Right forelimb (tissue), 1 donor: ENCODE measurements at places on chromosomes 16 and 17.

- DNase-seq: no peak
These were observed 440.4 kb downstream of the SOX9 start for GRCh38 chr17:72561266-72561665.

- DNase-seq: no peak
These were observed 222.8 kb downstream of the CCDC182 start for GRCh38 chr17:57522042-57523005.

- no peak for DNase-seq
These were observed 303.3 kb downstream of the CEP112 start for GRCh38 chr17:65888649-65889048.

GRCh38 chr16:67000384-67001351 lies 12.3 kb downstream of the CES4A start:
- peak; percentile 75 for DNase-seq

DNA sequence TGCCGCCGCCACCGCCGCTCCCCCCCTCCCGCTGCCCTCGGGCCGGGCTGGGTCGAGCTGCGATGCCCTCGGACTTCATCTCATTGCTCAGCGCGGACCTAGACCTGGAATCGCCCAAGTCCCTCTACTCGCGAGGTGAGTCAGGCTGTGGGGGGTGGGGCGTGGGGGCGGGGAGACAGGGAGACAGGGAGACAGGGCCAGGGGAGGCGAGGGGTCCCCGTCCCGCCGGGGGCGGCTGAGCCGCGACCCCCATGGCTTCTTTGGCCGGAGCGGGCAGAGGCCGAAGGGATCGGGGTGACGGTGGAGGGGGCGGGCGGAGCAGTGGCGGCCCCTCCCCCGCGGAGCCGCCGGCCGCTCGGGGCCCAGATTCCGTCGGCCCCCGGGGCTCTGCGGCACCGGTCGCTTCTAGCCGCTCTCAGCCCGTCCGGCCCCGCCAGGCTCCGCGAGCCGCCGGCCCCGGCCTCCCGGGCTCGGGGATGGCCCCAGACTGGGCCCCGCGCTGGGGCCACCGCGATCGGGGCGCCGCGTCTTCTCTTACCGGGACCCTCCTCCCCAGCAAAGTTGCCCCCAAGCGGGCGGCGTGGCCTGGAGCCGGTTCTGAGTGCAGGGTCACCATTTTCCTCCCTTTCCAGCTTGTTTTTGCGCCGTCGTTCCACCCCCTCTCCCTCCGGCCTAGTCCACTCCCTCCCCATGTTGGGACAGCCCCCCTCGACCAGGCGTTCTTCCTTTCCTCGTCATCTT lies 644 bp downstream of the NFAT5 start:
- peak; percentile 84 for DNase-seq

DNA sequence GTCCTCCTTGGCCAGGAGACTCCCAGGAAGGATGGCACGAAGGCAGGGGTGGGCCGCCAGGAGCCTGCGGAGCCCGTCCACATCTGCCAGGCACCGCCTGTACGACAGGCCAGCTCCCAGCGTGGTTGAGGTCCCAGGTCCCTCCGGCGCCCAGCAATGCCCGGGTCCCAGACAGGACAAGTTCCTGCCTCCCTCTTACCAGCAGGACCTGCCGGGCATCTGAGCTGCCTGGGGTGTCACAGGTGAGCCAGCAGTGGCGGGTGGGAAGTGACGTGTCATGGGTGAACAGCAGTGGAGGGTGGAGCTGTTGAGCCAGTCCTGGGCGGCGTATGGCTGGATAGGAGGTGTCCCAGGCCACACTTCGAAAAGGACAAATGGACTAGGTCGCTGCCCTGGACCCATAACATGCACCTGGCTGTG lies 15.7 kb upstream of the BAHCC1 start:
- DNase-seq: no peak

GRCh38 chr16:12628536-12628935 lies 175.2 kb downstream of the CPPED1 start:
- no peak for DNase-seq

DNA sequence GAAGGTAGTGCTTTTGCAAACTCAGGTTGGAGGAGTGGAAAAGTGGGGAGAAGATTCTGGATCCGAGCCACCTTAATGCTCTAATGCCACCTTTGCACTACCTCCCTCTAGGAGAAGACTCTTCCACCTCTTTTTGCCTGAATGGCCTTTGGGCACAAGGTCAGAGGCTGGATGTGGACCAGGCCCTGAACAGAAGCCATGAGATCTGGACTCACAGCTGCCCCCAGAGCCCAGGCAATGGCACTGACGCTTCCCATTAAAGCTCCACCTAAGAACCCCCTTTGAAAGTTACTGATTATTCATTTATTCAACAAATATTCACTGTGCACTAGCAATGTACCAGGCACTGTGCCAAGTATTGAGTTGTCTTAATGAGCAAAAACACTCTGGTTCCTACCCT lies 3.2 kb downstream of the SHBG start:
- DNase-seq: no peak

DNA sequence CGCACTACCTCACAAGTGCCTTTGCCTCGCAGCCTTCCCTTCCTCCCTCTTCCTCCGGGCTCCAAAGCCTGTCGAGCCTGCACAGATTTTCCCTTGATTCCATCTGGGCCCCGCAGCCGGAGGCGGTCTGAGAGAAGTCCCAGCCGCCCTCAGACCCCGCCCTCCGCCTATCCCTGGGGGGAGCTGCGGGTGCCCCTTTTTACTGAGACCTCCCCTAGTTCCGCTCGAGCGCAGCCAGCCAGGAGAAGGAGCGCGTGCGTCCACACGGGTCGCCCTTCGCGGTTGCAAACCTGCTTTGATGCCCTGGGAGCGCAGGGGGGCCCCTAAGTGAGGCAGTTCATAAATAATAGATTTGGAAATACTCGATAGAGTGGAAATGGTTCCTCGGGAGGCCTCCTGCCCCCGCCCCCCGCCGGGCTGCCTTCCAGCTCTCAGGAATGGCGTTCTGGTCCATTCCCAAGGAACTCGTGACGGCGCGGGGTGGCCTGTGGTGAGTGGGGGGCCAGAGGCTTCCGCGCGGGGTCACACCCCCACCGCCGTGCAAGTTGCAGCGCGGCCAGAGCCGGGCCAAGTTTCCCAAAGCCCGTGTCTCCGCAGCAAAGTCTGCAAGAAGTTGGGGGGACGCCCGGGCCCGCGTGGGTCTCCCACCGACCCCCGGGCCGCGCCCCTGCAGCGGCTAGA lies 610 bp downstream of the C16orf74 start:
- DNase-seq: peak; percentile 54

GRCh38 chr17:40615841-40616476 lies 31.7 kb downstream of the SMARCE1 start:
- DNase-seq: peak; percentile 58

DNA sequence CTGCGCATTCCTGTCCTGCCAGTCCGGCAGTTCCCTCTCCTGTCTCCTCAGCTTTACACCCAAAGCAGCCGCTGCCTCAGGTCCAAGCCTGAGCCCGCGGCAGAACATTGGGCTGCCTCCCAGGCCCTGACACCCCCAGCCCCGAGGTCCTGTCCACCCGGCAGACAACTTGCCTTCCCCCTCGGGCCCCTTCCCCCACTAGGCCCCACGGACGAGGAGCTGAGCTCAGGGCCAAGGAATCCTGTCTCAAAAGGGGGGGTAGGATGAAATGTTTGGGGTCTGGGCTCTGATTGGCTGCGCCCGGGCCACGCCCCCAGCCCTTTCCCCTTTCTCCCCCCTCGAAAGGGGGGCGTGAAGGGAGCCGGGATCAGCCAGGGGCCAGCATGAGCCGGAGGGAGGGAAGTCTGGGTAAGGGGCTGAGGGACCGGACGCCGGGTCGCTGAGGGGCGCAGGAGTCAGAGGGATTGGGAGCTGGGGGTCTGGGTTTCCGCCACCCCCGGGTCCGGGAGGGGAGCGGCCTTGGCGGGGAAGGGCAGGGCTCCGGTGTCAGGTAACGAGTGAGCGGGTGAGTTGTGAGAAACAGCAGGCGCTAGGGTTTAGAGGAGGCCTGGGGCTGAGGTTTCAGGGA lies at the start of gene CTF1:
Gene CTF1 (plus strand): TSS at position 354 of the 628 bp plus-strand sequence. CDS start 30 bp downstream, at position 384.
- peak; percentile 91 for DNase-seq

DNA sequence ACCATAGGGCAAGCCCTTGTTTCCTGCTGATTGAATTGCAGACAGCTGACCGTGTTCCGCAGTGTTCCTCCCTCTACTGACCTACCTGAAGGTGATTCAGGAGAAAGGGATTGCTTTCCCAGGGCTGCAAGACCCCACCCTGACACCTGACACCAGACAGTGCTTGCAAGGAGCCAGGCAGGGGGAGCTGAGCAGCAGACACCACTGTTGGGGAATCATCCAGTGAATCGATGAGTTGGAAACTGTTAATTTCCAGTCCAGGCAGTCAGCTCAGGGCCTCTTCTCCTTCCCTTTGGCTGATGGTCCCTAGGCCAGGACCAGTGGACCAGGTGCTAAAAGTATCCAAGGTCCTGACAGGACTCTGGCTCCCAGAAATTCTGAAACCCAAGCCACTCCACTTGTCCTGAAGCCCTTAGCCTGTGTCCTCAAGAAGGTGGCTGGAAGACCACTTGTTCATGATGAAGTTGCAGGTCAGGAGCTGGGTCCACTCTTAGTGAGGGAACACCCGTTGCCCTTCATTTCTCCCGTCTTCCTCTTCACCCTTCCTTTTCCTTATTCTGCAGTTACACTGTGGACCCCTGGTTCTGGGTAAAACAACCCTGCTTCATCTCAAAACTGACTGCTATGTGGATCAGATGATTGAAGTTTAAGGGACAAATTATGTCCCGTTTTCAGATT lies 9.5 kb upstream of the UNK start:
- peak; percentile 69 for DNase-seq

DNA sequence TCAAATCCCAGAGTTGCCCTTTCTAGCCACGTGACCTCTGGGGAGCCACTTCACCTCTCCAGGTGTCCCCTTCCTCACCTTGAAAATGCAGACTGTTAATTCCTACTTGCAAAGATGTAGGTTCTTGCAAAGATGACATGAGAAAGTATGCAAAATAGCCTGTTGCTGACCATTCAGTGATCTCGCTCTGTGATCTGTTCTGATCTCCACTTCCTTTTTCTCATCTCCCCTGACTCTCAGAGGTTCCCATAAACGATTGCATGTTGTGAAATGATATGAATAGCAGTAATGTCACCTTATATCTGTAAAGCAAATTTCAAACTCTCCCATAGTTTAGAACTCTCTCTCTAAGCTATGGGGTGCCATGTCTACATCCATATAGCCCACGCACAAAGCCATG lies 182.3 kb downstream of the TMEM132E start:
- DNase-seq: no peak

DNA sequence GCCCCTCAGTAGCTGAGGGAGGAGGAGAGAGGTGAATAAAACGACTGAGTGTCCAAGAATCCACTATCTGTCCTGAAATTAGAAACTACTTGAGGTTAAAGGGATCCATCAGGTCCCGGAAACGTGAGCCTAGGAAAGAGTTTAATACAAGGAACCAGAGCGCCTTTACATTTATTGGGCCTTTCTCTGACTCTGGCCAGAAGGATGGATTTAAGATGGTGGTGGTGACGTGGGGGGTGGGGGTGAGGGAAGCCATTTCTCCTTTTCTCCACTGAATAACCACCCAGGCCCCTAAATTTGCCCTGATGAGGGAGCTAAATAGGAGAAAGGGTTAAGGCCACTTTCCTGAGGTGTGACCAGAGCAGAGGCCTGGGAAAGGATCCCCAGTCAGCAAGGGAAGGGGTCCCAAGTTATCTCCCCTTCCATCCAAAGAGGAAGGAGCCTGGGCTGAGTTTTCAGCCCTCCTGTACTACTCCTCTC lies 1.0 kb upstream of the HOXB9 start:
- DNase-seq: no peak

DNA sequence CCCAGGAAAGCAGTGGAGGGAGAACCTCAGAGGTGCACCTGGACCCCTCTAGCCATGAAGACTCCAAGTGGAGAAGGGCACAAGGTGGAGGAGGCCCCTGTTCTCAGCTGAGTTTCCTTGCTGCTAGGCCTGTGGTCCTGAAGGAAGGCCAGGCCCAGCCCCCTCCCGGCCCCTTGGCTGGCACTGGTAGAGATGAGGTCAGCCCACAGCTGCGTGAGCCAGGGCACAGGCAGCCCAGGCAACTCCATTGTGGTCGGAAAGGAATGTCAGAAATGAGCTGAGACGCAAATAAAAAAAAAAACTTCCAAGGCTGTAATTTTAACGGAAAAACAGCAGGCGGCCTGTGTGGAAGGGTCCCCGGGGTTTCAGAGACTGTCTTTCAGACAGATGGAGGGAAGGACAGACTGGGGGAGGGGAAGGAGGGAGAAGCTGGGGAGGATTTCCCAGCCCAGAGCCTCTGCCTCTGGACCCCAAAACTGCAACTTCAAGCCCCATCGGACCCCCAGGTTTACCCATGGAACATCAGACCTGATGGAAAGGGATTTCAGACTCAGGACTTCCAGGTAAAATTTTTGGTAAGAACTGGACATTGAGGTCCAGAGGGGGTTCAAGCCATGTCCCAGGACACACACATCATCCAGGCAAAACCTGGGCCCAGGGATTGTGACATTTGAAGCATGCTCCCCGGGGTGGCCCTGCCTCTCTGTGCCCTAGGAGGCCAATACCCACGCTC lies 25.6 kb upstream of the MRPS23 start:
- DNase-seq: peak; percentile 96

DNA sequence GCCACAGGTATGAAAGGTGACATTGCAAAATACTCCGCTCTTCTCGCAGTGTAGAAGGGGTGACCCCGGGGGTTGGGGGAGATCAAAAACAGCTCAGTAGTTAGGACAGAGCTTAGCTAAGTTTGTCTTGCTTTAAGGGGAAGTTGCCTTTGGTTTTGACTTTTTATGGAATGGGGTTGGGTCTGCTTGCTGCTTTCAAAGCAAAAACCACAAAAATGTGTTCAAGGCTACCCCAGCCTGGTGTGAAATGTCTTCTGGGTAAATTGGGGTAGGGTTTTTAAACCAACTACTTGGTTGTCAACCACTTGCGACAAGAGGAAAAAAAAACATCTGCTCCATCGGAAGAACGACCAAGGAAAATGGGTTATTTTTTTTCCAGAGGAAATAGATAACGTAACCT lies 6.2 kb downstream of the FUS start:
- no peak for DNase-seq

- DNase-seq: no peak
These were observed 31.7 kb downstream of the SGSM2 start for GRCh38 chr17:2369039-2369438.

DNA sequence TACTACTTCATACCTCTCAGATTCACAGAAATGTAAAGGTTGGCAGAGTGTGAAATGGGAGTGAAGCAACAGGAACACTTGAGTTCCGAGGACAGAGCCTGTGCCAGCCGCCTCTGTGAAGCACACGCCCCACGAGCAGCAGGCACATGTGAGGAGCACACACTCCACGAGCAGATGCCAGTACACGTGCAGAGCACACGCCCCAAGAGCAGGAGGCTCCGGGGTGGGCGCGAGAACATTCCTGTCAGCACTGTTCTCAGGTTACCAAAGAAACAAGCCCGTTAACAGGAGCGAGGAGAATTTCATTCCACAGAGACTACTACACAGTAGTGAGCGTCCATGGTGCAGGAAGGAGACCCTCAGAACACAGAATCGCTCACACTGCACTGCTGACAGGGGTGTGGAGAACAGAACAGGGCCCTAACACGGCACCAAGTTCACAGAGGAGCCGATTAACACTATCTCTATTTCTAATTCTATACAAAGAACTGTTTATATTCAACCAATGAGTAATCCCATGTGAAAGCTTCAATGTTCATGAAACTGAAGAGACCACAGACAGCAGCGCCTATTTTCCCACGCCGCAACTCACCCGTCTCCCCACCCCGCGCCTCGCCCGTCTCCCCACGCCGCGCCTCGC lies 40.1 kb downstream of the KLHDC4 start:
- DNase-seq: no peak

- DNase-seq: no peak
These were observed 13.4 kb downstream of the MYO1D start for GRCh38 chr17:32863559-32863958.

- DNase-seq: no peak
These were observed 245.9 kb upstream of the HSBP1 start for GRCh38 chr16:83561876-83562275.
